ENCODE measurements at places on chromosomes 13 and 19.

GRCh38 chr19:49890349-49891311, 6.1 kb downstream of the IL4I1 start:
- DNase-seq = peak; percentile 81

DNA sequence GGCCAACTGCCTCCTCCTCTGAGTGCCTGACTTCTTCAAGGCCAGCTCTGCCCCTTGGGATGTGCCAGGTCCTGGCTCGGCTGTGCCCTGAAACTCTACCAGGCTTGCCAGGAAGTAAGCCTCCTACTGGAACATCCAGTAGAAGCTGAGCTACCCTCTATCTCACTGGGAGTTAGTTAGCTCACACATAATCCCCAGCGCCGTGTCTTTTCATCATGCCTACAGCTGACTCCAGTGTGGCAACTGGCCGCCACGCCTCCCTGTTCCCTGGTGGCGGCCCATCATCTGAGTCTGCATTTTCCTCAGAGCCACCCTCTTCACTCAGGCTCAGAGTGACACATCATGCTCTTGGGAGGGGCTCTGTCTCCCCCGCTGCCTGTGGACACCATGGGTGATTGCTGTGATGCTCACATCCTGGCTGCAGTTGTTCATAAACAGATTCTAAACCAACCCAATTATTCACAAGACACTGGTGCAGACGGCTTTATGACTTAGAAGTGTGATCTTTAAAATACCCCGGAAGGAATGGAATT, 131.9 kb upstream of the IRS2 start:
- DNase-seq = no peak

- peak; percentile 39 for DNase-seq
These were observed 9.5 kb upstream of the TYK2 start for GRCh38 chr19:10389863-10390262.

- no peak for DNase-seq
These were observed 3.1 kb downstream of the MAST3 start for GRCh38 chr19:18100710-18101109.

DNA sequence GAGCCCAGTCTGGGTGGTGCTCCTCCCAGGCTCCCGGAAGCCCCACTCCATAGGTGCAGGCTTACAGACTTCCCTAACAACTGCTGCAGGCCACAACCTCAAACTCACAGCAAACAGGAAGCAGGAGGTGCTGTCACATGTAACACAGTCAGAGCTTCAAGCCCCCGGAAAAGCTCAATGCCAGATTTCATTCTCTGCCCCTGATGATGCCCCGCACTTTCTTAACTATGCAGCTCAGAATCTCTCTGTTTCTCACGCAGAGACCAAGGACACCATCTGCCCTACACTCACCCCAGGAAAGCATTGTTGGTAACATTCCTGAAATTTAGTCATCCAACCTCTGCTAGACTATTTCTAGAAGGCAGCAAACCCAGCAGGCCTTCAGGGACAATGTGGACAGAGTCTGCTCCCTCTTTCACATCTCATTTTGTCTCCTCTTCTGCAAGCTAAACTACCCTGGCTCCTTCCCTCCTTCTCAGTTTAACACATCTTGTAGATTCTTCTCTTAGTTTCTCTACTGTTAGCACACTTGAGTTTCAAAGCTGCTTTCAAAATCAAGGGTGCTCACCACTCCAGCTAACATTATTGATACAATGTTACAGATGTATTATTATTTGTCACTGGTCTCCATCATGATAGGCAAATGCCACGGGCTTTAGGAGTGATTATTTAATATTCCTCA, 162.5 kb downstream of the KCTD12 start:
- DNase-seq = no peak

DNA sequence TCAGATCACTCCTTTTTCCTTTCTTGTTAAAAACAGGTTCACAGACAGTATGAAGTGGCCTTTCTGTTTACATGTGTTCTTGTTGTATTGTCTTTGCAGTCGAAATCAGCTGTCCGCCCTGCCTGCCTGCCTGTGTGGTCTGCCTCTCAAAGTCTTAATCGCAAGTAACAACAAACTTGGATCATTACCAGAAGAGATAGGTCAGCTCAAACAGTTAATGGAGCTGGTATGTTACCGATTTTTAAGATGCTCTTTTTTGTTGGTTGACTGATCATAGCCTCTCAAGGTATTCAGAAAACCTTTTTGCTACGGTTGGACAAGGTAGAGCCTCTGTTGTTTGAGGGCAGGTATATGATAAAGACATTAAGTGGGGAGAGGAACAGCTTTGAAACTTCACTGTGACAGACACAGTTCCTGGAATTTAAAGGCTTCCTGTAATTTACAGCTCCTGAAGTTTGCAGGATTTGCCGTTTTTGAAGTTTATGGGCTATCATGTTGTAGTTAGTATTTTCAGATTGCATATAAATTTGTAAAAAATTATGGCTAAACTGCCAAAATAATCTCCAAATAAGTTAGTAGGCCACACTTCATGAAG, 116.1 kb downstream of the LRCH1 start:
- no peak for DNase-seq

- no peak for DNase-seq
These were observed 8.7 kb upstream of the RPL21 start for GRCh38 chr13:27242702-27243101.

DNA sequence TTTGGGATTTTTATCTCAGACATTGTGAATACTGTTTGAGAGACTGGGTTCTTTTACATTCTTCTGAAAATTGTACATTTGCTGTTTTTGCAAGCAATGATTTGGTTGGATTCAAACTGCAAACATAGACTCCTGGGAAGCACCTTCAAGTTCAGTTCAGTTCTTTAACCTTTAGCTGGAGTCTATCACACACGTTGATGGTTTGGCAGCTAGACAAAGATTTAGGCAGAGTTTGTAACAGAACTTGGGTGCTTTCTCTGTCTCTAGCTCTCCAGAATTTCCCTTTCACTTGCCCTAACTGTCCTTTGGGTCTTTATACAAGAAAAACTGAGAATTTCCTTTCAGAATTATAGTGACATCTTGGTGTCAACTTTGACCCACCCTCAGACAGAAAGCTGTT, 556.6 kb downstream of the DIAPH3 start:
- DNase-seq = no peak

DNA sequence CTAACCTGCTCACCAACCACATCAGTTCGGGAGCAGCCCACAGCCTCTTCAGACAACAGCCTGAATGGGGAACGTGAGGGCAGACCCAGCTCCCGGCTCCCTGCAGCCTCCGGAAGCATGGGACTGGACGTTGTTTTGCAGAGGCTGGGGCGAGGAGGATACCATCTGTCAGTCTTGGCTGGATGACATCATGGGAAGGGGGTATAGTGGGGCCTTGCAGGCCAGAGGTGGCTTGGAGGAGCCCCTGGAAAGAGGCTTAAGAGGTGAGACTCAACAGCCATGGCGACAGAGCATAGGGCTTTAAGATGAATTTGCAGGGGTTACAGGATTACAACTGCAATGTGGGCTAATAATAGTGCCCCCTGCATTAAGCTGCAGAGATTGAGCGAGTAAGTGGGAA, 1.5 kb downstream of the FXYD3 start:
- DNase-seq = no peak

- no peak for DNase-seq
These were observed 24.3 kb upstream of the DCUN1D2 start for GRCh38 chr13:113514847-113515246.

GRCh38 chr13:45368005-45368404, 27.0 kb upstream of the TPT1 start:
- no peak for DNase-seq

DNA sequence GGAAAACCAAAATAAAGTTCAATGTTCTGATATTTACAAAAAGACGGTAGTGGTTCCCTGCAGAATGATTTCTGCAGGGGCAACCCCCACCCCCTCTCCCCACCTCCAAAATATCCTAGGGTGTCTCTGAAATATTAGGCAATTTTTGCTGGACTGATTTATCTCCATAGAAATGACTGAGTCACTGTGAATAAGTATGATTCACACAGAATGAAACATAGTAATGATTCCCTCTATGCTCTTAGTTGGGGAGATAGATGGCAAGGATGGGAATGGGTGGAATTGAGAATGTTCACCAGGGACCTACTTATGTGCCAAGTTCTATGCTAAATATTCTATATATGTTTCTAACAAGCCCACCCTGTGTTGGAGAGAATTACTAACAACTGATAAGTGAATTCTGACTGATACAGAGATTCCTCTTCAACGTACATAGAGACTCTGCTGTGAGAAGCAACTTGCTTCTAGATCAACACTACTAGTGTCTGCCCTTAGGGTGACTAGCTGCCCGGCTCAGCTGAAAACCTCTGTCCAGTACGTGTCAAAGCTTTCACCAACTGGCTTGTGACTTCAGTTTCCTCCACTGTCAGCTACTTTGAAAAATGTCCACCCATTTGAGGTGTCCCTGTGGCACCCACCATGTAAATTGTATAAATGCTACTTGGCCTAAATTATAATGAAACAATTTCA, 38.4 kb upstream of the RAP2A start:
- no peak for DNase-seq

- DNase-seq = no peak
These were observed 151.3 kb downstream of the PTPRS start for GRCh38 chr19:5189318-5189607.

GRCh38 chr13:37091835-37092234, 13.6 kb downstream of the CSNK1A1L start:
- DNase-seq = no peak

All from CD4-positive, alpha-beta T cell treated with Interleukin-12 subunit alpha and Interleukin-12 subunit beta, for 1 hour (primary cell).